RWPE2 (cell line): ENCODE measurements at places on chromosomes 16 and 17.

GRCh38 chr16:12067714-12068401, 91.3 kb downstream of the SNX29 start:
- no peak for DNase-seq

GRCh38 chr16:20868890-20869289, 31.3 kb downstream of the DCUN1D3 start:
- no peak for DNase-seq

- no peak for DNase-seq
Observed at GRCh38 chr16:49049644-49050043, 232.0 kb downstream of the CBLN1 start.

DNA sequence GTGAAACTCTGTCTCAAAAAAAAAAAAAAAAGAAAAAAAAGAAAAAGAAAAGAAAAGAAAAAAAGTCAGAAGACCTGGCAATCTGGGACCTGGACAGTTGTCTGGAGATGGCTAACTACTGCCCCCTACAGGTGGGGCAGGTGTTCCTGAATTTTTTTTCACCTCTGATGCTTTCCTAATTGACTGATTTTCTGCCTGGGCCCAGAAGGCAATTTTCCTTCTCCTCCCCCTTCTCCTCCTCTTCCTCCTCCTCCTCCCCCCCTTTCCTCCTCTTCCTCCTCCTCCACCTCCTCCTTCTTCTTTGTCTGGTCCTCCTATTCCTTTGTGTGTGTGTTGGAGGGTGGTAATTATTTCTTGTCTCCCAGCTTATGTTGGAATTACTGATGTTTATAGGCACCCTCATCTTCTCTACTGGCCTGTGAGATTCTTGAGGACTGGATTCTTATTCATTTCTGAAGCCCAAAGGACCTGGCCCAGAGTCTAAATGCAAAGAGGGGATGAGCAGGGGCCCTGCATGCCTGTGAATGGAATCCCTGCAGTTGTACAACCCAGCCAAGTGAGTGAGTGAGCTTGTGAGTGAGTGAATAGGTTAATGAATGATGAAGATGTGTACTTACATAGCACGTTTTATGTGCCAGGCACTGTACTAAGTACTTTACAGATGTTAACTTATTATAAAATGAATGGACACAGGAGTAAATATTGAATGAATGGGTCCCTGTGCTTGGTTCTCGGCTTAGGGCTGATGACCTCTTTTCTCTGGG, 26.9 kb downstream of the IRX5 start:
- DNase-seq, result no peak

DNA sequence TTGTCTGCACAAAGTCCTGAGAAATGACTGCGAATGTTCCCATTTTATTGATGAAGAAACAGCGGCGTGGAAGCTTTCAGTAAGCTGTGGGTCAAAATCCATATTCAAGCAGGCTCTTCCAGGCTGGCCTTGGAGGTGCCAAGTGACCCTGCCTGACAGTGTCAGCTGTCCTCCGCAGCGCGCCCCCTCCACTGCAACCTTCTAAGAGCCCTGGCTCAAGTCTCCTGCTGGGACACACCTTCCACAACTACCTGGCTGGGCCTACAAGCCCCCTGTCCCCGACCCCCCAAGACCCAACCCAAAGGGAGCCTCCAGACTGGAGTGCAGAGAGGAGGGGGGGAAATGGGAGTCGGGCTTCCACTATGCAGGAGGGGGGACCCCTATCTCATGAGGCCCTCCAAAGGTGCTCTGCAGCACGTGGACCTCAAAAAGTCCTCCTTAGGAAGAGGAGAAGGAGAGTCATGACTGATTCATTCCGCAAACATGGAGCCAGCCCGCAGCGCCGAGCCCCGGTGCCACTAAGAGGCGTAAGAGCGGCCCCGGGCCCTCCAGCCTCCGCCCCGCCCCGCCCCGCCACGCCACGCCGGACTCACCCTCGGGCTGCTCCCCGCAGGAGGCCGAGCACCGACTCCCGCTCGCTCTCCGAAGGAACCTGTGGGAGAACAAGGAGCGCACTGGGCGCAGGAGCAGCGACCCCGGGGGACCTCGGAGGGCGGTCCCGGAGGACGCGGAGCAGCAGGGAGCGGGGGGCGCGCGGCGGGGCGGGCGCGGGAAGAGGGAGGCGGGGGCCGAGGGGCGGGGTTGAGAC, 574 bp downstream of the MPP3 start:
- DNase-seq, result peak; percentile 75

DNA sequence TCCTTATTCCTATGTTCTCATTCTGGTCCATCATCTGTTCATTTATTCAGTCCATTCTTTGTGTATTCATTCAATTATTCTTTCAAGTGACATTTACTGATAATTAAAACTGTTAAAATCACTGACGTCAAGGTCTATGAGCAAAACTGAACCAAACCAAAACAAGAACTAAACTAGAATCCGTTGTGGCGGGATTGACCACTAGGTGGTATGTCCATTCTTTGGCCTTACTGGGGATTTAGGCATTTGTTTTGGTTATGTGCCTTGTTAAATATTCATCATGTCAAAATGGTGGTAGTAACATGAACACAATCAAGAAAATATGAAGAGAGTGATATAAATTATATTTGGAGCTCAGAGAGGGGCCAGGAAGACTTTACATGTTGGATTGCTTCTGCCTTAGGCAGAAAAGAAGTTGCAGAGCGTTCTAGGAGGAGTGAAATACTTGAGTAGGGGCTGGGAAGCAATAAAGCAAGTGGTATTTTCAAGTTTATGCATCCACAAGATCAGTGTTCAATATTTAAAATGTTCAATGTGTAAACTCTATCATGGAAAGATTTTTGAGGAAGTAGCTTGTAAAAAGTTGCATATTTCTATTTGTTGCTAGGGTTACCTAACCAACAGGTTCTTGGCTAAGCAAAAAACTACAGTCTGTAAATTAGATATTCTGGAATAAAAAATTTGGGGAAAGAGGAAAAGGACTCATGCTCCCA, 129.0 kb downstream of the CDH13 start:
- no peak for DNase-seq

DNA sequence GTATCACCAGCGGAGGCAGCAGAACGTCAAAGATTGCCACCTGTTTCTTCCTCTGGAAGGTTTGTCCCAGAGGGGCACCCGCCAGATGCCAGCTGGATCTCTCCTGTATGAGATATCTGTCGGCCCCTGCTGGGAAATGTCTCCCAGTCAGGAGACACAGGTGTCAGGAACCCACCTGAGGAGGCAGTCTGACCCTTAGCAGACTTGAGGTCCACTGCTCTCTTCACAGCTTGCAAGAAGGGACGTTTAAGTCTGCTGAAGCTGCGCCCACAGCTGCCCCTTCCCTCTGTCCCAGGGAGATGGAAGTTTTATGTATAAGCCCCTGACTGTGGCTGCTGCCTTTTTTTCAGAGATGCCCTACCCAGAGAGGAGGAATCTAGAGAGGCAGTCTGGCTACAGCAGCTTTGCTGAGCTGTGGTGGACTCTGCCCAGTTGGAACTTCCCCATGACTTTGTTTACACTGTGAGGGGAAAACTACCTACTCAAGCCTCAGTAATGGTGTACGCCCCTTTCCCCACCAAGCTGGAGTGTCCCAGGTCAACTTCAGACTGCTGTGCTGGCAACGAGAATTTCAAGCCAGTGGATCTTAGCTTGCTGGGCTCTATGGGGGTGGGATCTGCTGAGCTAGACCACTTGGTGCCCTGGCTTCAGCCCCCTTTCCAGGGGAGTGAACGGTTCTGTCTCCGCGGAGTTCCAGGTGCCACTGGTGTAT, 92.9 kb downstream of the PHKB start:
- no peak for DNase-seq

GRCh38 chr17:64320613-64321553, 57.8 kb upstream of the TEX2 start:
- DNase-seq, result no peak

DNA sequence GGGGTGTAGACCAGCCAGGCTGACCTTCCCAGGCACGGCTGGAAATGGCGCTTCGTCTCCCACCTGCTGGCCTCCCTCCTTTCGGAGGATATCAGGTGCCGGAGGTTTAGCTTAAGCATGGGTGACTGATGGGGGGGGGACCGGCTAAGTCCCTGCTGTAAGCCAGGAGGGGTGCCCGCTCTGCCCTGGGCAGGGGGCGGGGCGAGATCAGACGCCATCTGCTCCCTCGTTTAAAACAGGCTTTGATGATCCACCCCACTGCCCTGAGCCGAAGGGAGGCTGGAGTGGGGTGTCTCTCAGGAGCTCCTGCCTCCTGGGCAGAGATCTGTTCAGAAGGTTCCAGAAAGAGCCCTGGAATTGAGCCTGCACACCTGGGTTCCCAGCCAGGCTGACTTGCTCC, 26.0 kb downstream of the C16orf74 start:
- peak; percentile 29 for DNase-seq

DNA sequence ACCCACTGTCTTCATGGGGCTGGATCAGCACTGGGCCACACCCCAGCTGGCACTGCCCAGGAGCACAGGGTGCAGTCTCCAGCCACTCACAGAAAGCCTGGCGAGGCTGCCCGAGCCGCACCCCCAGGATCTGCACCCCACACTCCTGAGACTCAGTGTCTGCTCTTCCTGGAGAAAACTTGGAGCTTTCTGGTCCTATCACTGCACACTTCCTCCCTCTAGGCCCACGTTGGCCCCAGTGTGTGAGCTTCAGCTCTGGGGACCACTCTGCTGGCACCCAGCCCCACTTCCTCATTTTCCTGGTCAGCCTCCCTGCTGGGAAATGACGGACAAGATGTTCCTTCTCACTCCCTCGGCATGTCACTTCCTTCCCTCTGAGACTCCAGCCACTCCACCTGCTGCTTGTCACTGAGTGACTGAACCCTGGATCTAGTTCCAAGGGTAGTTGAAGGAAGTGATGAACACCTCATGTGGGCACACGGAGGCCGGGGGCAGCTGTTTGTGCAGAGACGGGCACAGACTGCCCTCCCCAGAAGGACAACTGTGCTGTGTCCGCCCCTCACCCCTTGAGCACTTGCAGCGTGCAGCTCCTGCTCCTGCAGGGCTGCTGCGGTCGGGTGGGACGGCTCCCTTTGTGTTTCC, 29.0 kb downstream of the ZC3H18 start:
- DNase-seq, result no peak

- DNase-seq, result no peak
Observed at GRCh38 chr17:13996748-13997147, 72.6 kb upstream of the COX10 start.

GRCh38 chr16:18969855-18970240, 13.9 kb upstream of the TMC7 start:
- DNase-seq, result no peak

DNA sequence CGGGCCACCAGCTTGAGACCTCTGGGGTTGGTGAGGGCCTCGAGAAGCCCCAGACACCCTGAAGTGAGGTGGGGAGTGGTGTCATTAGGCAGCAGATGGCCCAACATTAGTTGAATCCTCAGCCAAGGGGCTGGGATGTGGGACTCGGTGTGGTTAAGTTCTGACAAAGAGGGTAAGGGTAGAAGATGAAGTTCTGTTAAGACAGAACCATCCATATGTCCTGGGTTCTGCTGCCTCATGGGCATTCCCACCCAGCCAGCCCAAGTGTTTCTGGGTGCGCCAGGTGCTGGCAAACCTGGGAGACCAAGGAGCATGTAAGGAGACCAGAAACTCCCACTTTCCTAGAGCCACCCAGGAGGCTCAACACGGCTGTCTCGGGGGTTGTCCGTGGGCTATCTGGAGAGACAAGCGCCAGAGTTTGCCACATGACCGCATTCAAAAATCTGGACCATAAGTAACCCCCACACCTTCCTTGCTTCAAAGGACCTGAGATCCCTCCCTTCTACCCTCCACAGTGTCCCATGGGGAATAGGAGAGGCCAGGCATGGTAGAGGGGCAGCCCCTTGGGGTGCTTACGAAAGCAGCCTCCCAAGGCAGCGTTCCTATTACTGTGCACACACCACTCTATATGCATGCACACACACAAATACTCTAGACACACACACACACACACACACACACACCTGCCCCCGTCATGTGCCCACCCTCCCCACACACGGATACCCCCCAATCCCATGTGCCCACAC, 128.7 kb downstream of the C16orf78 start:
- DNase-seq, result no peak

- no peak for DNase-seq
Observed at GRCh38 chr16:22971346-22971924, 157.5 kb downstream of the HS3ST2 start.

DNA sequence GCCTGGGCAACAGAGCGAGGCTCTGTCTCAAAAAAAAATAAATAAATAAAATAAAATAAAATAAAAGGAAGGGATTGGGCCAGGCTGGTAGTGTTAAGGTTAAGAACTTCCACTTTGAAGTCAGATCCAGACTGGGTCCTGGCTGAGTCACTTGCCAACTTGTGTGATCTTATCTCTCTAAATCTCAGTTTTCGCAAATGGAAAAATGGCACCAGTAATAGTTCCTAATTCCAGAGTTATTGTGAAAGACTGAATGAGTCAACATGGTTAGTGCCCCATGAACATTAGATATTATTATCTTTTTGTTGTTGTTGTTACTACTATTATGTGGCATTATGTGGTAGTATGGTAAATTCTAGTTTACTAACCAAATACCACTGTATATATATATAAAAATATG, 188.0 kb upstream of the AXIN2 start:
- no peak for DNase-seq
